ENCODE measurements at places on chromosomes 12 and 14.

GRCh38 chr14:73209953-73210352, 27.4 kb upstream of the PAPLN start:
- no peak for DNase-seq

- no peak for DNase-seq
Measured at GRCh38 chr12:6314776-6315175, 4.3 kb downstream of the PLEKHG6 start.

DNA sequence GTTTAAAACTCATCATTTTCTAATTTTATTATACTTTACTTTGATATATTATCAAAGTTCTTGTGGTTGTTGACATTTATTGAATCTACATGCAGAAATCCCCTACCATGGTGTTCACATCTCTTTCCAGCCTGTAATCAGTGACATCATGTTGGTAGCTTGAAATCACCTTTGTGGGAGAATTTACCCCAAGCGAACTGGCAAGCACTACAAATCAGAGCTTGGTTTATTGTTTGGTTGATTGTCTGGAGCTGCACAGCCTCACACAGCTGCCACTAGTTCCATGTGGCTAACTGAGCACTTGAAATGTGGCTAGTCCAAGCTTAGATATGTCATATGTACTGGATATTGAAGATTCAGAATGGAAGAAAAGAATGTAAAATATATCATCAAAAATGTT, 15.4 kb upstream of the KRT5 start:
- no peak for DNase-seq

- no peak for DNase-seq
Measured at GRCh38 chr12:79006306-79006705, 141.7 kb downstream of the SYT1 start.

GRCh38 chr12:125919856-125920470, 854.7 kb downstream of the AACS start:
- DNase-seq, result no peak

DNA sequence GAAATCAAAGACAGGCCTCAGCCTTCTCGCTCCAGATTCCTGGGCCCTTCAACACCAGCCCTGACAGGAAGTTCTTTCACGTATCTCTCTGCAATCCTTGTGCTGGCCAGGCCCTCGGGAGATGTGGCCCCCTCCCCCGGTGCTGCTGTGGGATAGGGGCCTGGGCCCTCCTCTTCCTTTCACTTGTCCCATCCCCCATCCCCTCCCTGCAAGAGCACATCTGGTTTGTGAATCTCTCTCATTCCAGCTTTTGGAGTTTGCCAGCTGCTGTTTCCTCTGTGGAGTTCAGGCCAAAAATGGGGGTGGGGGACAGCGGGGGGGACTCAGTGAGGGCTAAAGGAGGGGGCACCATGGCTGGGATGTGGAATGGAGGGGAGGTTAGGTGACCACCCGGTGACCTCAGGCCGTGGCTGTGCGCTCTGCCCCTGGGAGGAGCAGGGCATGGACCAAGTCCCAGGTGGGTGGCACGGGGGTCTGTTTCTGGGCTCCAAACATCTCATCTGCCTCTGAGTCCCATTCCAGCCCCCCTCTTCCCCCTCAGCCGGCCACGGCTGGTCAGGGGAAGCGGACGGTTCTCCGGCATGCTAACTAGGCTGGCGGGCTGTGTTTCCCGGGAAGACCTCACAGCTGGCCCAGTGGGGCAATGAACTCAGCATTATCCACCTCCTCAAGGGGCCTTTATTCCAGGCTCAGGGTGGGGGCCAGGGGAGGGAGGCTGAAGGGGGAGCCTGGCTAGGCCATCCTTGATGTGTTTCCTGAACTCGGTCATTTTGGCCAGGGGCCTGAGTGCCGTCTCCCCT, 7.4 kb downstream of the LRP1 start:
- DNase-seq, result no peak

GRCh38 chr12:14949631-14950030, 11.3 kb upstream of the ERP27 start:
- no peak for DNase-seq

GRCh38 chr12:40405419-40405818, 180.6 kb downstream of the LRRK2 start:
- no peak for DNase-seq

DNA sequence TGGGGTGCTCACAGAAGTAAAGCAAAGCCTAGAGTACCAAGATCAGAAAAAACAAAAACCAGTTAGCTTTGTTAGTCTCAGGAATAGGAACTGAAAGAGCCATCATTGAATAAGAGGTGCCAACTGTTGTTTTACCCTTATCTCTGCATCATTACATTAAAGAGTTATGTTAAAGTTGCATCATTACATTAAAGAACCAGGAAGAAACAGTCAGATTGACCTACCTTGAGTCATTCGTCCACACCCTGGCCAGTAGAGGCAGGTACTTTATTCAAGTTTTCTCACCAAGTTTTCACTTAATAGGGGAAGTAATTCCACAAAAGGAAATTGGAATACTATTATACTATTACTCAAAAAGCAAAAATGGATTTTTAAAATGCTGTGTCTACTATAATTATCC, 121.7 kb upstream of the CNOT2 start:
- DNase-seq, result no peak

GRCh38 chr14:85572011-85572410, 42.1 kb downstream of the FLRT2 start:
- no peak for DNase-seq

DNA sequence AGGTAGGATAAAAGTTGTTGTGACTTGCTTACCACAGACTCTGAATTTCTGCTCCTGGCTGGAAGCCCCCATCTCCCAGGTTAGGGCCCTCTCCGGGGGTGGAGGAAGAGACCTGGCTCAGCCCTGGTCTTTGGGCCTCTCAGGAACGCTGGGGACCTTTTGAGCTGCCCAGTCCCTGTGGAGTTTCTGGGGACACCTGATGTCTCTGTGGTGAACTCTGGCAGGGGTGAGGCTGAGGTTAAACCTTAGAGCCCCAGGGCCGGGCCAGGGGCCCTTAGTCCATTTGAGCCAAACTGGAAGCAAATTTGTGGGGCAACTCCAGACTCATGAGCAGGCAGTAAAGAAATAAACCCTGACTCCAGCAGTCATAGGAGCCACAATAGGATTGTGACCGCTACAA, 112.1 kb downstream of the ADGRD1 start:
- DNase-seq, result no peak

GRCh38 chr12:114710151-114710550, 26.2 kb upstream of the TBX3 start:
- DNase-seq, result no peak

DNA sequence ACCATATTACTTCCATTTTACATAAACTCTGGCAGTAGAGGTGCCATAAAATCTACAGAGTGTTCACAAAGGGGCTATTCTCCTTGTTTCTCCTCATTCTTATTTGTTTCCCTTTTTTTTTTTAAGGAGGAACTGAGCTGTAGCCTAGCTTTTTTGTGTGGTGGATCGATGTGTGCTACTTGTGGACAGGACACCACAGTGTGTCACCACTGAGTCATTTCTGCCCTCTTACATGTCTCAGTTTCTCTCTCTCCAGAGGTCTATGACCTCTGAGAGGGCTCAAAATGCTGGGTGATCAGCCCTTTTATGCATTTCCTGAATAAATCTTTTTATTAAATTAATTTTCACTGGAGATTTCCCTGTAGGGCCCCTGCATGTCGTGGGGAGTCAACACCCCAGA, 370.2 kb downstream of the ADGRD1 start:
- DNase-seq, result no peak

GRCh38 chr14:87148655-87149054, 844.3 kb downstream of the GALC start:
- DNase-seq, result no peak

DNA sequence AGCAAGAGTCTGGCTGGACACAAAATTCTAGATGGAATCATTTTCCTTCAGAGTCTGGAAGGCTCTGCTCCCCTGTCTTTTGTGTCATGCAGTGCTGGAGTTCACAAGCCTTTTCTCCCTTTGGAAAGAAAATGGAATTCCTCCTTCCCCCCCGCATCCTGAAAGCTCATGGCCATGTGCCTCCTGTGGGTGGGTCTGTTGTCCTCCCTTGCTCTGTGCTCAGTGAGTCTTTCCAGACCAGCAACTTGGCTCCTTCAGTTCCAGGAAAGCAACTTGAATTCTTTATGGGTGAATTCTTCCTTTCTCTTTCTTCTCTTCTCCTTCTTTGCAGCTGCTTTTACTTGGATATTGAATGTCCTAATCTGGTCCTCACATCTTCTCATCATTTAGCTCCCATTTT, 70.2 kb downstream of the TUNAR start:
- DNase-seq, result no peak

DNA sequence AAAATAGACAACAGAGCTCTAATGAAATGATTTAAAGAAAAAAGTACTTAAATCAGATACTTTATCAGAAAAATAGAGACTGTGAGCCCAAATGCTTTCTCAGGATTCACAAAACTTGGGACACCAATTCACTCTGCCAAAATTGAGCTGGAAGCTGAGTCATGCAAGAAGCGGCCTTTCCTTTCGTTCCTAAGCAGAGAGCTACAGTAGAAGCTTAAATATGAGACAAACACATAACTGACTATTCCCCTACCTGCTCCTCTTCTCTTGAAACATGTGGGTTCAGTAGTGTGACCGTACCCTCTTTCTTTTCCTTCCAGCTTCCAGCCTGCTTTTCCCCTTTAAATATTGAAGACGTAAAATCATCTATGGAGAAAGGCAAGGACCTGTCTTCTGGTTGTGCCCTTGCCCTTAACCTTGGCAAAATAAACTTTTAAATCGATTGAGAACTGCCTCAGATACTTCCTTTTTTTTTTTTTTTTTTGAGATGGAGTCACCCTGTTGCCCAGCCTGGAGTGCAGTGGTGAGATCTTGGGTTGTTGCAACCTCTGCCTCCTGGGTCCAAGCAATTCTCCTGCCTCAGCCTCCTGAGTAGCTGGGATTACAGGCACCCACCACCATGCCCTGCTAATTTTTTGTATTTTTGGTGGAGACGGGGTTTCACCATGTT, 4.4 kb upstream of the SDS start:
- no peak for DNase-seq

DNA sequence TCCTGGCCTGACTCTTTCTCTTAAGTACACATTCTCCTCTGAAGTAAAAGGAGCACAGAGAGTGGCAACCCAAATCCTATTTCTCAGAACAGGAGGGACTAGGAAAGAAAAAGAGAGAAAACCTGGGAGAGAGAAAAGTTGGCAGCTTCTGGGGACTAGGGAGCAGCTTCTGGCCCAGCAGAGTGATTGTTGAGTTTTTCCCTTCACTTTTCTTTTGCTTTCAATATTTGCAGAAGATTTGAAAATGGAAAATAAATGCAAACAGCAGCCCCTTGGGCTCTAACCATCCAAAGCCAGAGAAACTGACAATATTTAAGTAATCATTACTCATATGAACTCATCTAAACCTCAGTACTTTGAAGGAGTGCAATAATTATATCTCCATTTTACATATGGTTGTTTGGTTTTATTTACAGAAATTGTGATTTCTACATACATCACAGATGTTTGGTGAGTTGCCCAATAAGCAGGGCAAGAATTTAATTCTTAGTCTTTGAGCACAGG, 28.8 kb upstream of the IGF1 start:
- no peak for DNase-seq

- no peak for DNase-seq
Measured at GRCh38 chr12:98360401-98360800, 155.0 kb upstream of the TMPO start.

DNA sequence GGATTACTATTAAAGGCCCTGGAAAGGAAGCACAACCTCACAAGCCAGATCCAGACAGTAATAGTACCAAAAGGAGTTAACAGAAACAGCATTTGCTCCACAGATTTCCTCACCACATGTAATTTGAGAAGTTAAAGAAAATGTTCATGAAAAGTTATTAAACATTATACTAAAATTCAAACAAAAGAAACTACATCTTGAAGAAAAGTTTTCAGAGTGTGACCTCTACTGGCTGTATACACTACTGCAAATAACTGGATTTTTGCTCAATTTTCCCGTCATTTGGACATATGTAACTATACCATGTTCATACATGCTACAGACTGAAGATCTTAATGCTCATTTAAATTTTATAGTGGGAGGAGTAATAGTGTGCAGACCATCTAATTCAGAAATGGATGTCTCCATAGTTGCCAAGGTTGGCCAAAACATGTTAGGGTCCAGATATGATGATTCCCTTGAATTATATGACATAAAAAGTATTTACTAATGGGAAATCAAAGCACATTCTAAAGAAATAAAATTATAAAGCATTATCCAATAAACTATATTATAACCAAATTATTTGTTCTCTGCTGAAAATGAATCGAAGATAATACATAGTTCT, 5.6 kb downstream of the KRR1 start:
- DNase-seq, result peak; percentile 57

GRCh38 chr12:110244829-110245228, 36.2 kb upstream of the ATP2A2 start:
- DNase-seq, result no peak

DNA sequence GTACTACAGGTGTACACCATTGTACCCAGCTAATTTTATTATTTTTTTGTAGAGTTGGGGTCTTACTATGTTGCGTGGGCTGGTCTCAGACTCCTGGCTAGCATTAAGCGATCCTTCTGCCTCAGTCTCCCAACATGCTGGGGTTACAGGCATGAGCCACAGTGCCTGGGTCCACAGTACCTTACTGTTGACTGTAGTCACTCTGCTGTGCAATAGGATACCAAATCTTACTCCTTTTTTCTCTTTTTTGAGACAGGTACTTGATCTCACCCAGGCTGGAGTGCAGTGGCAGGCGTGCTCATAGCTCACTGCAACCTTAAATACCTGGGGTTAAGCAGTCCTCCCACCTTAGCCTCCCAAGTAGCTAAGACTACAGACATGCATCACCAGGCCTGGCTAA, 25.6 kb downstream of the PSMA6 start:
- no peak for DNase-seq

DNA sequence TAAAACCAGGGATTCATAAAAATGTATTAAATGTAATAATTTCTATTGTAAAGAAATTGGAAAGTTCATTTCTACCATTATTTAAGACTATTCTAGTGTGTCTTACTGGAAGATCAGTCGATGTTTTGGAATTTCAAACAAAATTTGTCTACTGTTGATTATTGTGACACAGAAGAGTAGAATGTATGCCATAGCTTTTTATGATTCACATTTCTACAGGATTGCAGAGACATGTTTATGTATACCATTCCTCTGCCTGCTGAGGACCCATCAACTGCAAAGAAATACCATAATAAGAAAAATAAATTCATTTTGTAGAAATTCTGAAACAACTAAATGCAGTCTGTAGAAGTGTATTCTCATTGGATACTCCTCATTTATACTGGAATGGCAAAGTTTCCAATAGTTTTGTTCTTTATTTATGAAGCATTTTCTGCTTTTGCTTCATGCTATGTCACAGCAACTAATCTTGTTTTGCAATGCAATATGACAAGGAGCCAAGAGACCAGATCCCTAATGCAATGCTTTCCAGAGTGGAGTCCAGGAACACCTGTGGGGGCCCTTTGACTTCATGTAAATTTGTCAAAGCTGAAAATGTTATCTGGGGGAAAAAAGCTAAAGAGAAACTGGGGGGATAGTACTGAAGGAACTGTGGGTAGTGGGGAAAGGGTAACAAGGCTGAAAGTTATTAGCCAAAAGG, 172.9 kb upstream of the LRIG3 start:
- DNase-seq, result no peak

DNA sequence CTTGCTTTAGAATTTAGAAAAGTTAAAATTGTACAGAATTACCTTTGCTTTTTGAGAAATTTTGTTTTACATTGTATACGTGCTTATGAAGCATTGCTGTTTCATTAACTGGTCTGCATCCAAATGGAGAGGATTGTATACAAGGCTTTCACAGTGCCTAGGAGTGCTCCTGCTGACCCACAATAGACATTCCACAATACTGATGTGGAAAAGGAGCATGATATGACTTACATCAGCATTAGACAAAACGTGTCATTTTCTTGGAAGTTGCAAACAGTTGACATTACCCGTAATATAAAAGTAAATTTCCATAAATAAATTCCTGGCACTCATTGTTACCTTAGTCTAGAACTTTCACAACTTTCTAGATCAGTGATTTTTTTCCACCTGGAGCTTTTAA, 1.9 kb downstream of the PRKD1 start:
- DNase-seq, result no peak

All from CD4-positive, alpha-beta T cell (primary cell).